ENCODE measurements at places on chromosomes 5 and 9.
A peak's percentile ranks its signal among the peaks of the same experiment; 100 is the strongest.

DNA sequence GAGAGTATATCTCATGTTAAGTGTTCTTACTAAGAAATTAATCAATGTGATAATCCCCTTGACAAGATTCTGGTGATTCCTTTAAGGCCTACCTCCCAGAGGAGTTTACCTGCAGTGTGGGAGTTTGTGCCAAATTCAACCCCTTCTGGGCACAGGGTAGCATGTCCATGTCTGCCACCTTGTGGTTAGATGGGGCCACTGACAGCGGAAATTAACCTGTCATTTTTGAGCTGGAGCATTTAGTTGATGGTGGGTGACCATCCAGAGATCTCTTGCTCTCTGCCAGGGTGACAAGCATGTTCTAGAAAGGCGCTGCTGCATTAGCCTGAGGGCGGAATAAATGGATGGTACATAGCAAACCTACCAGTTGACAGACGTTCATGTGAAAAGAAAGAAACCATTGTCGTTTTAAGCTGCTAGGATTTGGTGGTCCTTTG is 132.2 kb downstream of the FBXO4 start:
- H3K36me3 ChIP-seq = no peaks in the 10 kb centered on the region
- H3K4me1 ChIP-seq = no peaks in the 10 kb centered on the region
- H3K27me3 ChIP-seq = no peaks in the 10 kb centered on the region
- no peak overlapping the region for H3K4me3 ChIP-seq
- H3K27ac ChIP-seq = no peak overlapping the region

GRCh38 chr9:7671847-7672246 is 127.7 kb downstream of the DMAC1 start:
- DNase-seq = no peak
- no peaks in the 10 kb centered on the region for H3K4me1 ChIP-seq

GRCh38 chr5:91830361-91830953 is 447.3 kb upstream of the ARRDC3 start:
- H3K27ac ChIP-seq = no peak overlapping the region
- H3K36me3 ChIP-seq = no peaks in the 10 kb centered on the region
- no peak for DNase-seq
- H3K27me3 ChIP-seq = no peaks in the 10 kb centered on the region
- H3K4me1 ChIP-seq = peaks cover 11% of the 10 kb centered on the region
- no peak overlapping the region for H3K4me3 ChIP-seq

GRCh38 chr5:32541241-32541640 is 44.1 kb upstream of the SUB1 start:
- H3K4me1 ChIP-seq = no peaks in the 10 kb centered on the region
- no peak overlapping the region for H3K27ac ChIP-seq
- no peaks in the 10 kb centered on the region for H3K27me3 ChIP-seq
- H3K4me3 ChIP-seq = no peak overlapping the region

GRCh38 chr9:106880863-106881262 is 17.9 kb downstream of the ZNF462 start:
- no peaks in the 10 kb centered on the region for H3K36me3 ChIP-seq
- H3K4me3 ChIP-seq = peak overlapping the region; percentile 6
- no peak for DNase-seq
- peaks cover 8% of the 10 kb centered on the region for H3K27me3 ChIP-seq

- no peak overlapping the region for H3K4me3 ChIP-seq
- no peak for DNase-seq
- no peaks in the 10 kb centered on the region for H3K36me3 ChIP-seq
- no peaks in the 10 kb centered on the region for H3K27me3 ChIP-seq
- peaks cover under 1% of the 10 kb centered on the region for H3K4me1 ChIP-seq
These were observed 5.0 kb upstream of the C1QTNF3 start for GRCh38 chr5:34047774-34048572.

DNA sequence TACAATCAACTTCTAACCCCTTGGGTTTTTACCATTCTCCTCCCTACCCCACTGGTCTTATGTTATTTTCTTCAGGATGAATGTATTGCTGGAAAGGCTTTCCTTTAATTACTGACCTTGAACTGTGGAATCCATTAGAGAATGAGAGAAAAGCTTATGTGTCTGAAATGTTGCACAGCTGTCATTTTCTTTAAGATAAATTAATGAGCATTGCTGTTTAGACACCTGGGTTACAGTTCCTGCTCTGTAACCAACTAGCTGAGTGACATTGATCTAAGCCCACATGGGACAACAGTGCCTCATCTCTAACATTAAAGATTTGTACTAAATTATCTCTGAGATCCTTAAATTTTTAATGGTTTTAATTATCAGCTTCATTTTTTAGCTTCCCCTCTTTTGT is 507.0 kb downstream of the TAF11L14 start:
- H3K27ac ChIP-seq = no peak overlapping the region
- peaks cover 12% of the 10 kb centered on the region for H3K4me1 ChIP-seq
- H3K36me3 ChIP-seq = peaks cover 13% of the 10 kb centered on the region
- no peak for DNase-seq

DNA sequence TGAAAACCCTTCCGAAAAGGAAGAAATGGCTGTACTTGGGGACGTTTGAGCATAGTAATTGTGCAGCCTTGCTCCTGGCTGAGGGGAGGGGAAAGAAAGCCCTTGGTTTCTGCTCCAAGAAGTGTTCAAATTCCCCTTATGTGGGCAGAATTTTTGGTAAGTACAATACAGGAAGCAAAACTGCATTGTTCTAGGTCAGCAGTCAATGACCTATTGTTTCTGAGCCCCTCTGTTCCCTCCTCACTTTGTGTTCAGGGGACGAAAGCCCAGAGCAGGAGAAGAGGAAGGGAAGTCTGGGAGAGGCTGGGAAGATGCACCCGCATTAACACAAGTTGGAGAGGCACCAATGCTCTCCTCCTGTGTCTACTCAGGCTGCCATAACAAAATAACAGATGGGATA is 11.9 kb downstream of the BASP1 start:
- H3K27me3 ChIP-seq = peaks cover 4% of the 10 kb centered on the region
- H3K27ac ChIP-seq = peak overlapping the region; percentile 77
- DNase-seq = no peak
- peaks cover 73% of the 10 kb centered on the region for H3K4me1 ChIP-seq
- peak overlapping the region; percentile 72 for H3K4me3 ChIP-seq

DNA sequence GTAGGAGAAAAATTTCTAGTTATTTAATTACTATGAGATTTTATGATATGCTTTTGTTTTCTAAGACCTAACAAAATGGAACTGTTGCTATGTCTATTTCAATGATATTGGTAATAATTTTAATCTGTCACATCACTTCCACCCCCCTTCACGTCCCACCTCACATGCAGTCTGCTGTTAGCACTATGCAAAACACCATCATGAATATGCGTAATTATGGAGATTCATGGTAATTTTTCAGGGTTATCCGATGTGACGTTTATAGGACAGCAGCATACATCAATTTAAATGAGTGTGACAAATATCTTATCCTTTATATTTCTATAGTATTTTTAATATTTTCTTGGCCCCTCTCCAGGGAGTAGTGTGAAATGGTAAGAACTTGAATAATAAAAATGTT is 283.8 kb upstream of the TMEM161B start:
- no peaks in the 10 kb centered on the region for H3K27me3 ChIP-seq
- no peak for DNase-seq
- H3K36me3 ChIP-seq = no peaks in the 10 kb centered on the region

DNA sequence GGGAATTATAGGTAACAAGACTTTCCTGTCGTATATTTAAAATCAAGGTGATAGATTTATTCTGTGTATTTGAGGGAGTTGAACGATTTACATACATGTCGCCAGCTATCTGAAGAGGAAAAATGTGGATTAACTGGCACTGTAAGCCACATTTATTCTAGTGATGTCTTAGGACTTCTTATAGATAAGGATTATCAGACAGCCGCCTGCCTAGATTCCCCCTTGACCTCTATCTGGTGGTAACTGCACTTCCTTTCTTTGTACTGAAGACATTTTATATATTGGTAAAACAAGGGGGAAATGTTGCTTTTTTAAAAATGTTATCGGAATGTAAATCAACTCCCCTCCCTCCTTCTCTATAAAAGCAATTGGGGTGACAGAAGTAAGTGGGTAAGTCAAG is 39.3 kb upstream of the F2RL2 start:
- H3K36me3 ChIP-seq = no peaks in the 10 kb centered on the region
- H3K4me1 ChIP-seq = no peaks in the 10 kb centered on the region
- no peak overlapping the region for H3K27ac ChIP-seq
- H3K27me3 ChIP-seq = no peaks in the 10 kb centered on the region

- no peak within 1 kb of the TSS for H3K4me3 ChIP-seq
- H3K4me1 ChIP-seq = no peaks in the 10 kb centered on the region
- no peak within 1 kb of the TSS for H3K27ac ChIP-seq
- peaks cover 2% of the 10 kb centered on the region for H3K27me3 ChIP-seq
- no peak for DNase-seq
These were observed at the start of gene C5orf47 for GRCh38 chr5:173988554-173989431. Gene C5orf47, plus strand, starts transcription at chr5:173989170. Its CDS starts 94 bp downstream, at chr5:173989264.

- H3K27me3 ChIP-seq = no peaks in the 10 kb centered on the region
- no peak overlapping the region for H3K4me3 ChIP-seq
- H3K36me3 ChIP-seq = peaks cover 11% of the 10 kb centered on the region
- H3K4me1 ChIP-seq = peaks cover 11% of the 10 kb centered on the region
These were observed 43.4 kb upstream of the STARD4 start for GRCh38 chr5:111555760-111556159.

DNA sequence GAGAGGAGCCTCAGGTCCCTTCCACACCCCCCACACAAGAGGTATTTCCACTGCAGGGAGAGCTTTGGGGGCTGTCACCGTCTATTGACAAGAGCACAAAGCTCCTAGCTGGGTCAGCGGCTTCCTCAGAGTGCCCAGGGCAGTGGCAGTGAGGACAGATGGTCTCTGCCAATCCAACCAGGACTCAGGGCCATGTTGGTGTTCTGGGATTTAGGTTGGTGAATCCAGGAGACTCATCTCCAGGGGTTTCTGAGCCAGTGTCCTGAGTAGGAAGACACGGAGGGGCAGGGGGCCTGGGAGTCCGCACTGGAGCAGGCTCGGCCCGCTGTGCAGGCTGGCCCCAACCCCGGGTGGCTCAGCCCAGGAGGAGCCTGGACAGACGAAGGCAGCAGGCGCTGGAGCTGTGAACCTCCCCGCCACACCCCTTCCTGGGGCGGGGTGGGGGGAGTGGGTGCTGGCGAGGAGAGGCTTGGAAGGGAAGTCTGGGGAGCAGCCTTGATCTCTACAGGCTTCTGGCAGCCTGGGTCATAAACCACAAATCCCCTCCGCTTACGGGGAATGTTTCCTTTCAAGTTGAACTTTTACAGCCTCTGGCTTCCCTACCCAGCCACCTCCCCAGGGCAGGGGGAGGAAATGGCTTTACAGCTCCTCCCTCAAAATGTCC is 19.6 kb downstream of the CRB2 start:
- no peak for DNase-seq
- H3K4me1 ChIP-seq = peaks cover 14% of the 10 kb centered on the region
- H3K27me3 ChIP-seq = peaks cover 11% of the 10 kb centered on the region
- H3K27ac ChIP-seq = no peak overlapping the region
- no peaks in the 10 kb centered on the region for H3K36me3 ChIP-seq

DNA sequence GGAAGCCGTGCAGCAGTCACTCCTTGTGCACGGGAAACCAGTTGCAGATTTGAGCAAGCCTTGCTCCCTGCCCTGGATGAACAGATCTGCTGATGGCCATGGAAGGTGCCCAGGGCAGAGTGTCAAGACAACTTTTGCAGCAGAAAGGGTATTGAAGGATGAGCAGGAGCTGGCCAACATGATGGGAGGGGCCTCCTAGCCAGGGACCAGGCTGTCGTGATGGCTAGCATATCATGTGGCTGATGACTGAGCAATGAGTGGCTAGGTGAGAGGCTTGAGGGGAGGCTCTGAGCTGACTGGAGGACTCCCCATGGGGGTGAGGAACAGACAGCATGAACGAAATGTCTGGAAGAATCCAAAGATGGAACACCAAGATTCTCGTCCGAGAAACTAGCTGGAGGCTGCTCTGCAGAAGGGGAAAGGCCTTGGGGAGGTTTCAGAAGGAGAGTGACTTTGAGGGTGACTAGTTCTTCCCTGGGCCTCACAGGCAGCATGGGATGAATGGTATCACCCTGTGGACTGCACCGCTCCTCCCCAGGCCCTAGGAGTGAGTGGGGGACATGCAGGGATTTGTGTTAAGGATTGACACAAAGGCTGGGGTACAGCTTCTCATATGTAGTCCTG is 18.5 kb downstream of the PPARGC1B start:
- peaks cover 4% of the 10 kb centered on the region for H3K27me3 ChIP-seq
- no peaks in the 10 kb centered on the region for H3K36me3 ChIP-seq
- peaks cover 20% of the 10 kb centered on the region for H3K4me1 ChIP-seq
- no peak for DNase-seq

DNA sequence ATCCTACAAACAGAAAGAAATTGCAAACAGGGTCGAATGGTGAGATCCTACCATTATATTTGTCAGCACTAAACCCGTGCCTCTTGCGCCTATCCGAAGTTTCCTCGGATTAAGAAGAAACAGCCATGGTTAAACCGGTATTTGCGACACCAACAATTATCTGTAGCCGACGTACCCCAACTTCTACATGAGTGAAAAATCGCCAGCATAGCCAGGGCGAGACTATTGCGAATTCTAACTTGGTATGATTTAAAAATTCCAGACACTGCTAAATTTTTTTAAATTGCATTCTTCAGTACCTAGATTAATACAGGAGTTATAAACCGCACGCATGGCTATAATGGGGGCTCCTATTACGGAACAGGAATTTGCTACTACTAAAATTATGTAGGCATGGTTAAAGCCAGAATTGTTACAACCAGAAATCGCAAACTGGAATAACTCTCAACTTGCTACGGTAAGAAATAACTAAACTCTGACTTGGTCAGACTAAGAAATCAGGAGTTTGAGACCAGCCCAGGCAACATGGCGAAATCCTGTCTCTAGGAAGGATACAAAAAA is 25.3 kb upstream of the ANXA2R start:
- no peak for DNase-seq
- peaks cover 1% of the 10 kb centered on the region for H3K36me3 ChIP-seq
- H3K27me3 ChIP-seq = peaks cover 9% of the 10 kb centered on the region
- H3K4me3 ChIP-seq = peak overlapping the region; percentile 95

- no peaks in the 10 kb centered on the region for H3K36me3 ChIP-seq
- H3K27ac ChIP-seq = no peak overlapping the region
- H3K4me1 ChIP-seq = peaks cover 39% of the 10 kb centered on the region
These were observed 263.5 kb downstream of the ARHGAP26 start for GRCh38 chr5:143033535-143034250.

DNA sequence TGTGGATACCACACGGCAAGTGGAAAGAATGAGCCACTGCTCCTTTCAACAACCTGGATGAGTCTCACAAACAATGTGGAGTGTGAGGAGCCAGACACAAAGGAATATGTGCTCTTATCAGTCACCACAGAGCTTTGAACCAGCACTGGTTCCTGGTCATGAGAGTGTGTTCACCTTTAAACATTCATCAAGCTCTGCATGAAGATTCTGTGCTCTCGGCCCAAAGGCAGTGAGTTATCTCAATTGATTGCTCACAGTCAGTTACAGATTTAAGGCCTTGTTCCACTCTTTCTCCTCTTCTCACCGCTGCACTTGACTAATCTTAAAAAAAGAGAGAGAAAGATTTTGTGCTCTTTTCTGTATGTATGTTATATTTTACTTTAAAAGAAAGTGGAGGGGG is 19.4 kb downstream of the LRSAM1 start:
- no peak for DNase-seq
- H3K36me3 ChIP-seq = peaks cover 10% of the 10 kb centered on the region
- H3K4me3 ChIP-seq = no peak overlapping the region
- H3K27ac ChIP-seq = no peak overlapping the region
- no peaks in the 10 kb centered on the region for H3K27me3 ChIP-seq
- H3K4me1 ChIP-seq = no peaks in the 10 kb centered on the region

GRCh38 chr5:94849821-94850736 is 231.6 kb downstream of the SLF1 start:
- H3K27me3 ChIP-seq = no peaks in the 10 kb centered on the region
- no peaks in the 10 kb centered on the region for H3K4me1 ChIP-seq
- no peak for DNase-seq

GRCh38 chr9:124618476-124618875 is 111.3 kb upstream of the NR5A1 start:
- no peaks in the 10 kb centered on the region for H3K36me3 ChIP-seq
- no peak overlapping the region for H3K27ac ChIP-seq
- H3K27me3 ChIP-seq = peaks cover 1% of the 10 kb centered on the region
- no peak overlapping the region for H3K4me3 ChIP-seq
- H3K4me1 ChIP-seq = peaks cover 4% of the 10 kb centered on the region
